ENCODE measurements at places on chromosomes 12 and 14. TPM values are rescaled to one million over a fixed set of nuclear protein-coding genes. Genes with fewer than 3 reads are reported as not detected.

DDN gene
- not detected for total RNA-seq

DDHD1 gene
- 15.8 TPM for total RNA-seq

TSHR gene
- not detected for total RNA-seq

ADCY4 gene
- 0.38 TPM for total RNA-seq

NEUROD4 gene
- not detected for total RNA-seq

ADCY6 gene
- 24.8 TPM for total RNA-seq
